ENCODE measurements at places on chromosomes 2 and 18.

GRCh38 chr2:231655894-231656293, 52.4 kb upstream of the PTMA start:
- DNase-seq, result no peak

DNA sequence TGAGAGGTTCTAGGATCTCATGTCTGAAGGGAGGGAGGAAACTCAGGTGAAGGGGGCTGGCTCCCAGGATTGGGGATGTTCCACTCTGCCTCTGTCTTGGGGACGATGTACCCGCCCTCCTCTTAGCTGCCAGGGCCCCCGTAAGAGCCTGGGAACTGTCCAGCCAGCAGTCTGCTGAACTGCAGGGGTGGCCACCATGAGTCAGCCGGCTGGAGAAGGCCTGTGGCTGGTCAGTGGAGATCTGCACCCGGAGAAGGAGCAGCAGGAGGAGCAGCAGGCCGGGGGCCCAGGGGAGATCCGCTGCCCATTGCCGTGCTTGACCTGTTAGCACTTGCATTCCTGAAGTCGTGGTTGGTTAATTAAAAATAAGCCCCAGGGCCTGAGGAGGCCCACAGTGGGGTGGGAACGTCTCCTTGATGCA, 180.3 kb downstream of the TFCP2L1 start:
- DNase-seq, result no peak

DNA sequence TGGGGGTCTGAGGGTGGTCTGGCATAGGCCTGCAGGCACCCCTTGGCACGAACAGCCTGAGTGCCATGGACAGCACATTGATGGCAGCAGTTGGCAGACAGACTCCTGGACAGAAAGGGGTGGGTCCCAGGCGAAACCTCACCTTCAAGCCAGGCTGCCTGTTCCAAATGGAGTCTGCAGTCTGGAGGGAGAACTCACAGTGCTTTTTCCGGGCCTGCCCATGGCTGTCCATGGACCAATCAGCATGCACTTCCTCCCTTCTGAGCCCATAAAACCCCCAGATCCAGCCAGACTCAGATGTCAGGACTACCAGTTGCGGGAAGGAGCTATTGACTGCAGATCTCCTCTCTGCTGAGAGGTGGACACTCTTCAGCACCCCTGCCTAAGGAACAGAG, 694.6 kb upstream of the ACVR2A start:
- no peak for DNase-seq

DNA sequence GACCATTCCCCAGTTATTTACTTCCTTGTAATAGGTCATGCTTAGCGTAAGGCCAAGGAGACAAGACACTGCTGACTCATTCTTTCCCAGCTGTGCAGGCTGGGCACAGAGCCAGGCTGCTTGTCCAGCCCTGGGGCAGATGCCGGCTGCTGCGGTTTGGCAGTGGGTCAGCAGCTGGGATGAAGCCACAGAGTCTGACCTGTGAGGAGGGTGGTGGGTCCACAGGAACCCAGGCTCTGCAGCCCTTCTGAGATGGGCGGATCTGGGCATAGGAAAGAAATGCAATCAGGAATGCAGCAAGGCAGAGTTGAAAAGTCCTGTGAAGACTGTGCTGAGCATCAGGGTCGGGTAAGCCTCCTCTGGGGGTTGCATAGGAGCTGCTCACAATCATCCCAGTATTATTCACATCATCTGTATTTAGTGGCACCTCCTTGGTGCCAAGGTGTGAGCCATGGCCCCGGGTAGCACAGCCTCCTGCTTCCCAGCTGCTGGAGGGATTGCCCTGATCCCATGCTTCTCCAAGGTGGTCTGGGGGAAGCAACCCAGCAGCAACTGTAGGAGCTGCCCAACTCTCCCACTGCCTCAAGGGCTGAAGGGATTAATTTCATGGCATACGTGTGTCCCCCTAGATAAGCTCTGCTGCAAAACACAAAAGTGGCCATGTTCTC, 139.0 kb downstream of the DDX1 start:
- DNase-seq, result no peak

DNA sequence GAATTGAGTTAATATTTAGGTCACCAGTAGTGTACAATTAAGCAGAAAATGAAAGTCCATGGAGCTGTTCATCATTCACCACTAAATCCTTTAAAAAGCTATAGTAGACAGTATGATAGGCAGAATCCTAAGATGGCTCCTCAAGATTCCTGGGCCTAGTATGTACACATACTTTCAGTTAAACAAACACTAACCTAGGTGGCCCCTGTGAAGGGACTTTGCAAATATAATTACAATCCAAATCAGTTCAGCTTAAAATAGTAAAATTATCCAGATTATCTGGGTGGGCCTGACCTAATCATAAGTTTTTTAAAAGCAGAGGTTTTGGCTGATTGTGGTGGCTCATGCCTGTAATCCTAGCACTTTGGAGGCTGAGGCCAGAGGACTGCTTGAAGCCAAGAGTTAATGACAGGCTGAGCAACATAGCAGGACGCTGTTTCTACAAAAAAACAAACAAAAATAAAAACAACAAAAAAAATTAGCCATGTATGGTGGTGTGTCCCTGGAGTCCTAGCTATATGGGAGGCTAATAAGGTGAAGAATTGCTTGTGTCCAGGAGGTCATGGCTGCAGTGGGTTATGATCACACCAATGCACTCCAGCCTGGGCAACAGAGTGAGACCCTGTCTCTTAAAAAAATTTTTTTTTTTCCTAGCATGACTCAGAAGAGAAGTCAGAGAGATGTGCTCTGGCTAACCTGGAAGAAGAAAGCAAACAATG, 13.9 kb downstream of the MEX3C start:
- DNase-seq, result no peak

DNA sequence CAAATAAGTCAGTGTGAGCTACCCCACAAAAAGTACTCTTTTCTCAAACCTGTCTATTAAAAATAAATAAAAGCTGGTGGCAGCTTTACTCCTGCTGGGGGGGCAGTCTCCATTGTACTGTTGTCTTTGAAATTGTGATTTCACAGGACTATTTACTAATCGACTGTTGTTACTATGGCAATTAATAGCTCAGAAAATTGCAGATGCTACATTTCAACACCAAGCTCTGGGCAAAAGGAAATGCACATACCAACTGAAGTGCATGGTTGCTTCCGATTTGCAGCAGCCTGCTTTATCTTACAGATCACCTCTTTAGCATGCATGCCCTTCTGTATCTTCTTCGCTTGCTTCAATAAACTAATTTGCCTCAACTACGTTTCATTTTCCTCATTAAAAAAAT, 117.6 kb upstream of the DAPL1 start:
- no peak for DNase-seq

GRCh38 chr2:199581935-199582360, 124.2 kb upstream of the SATB2 start:
- no peak for DNase-seq

DNA sequence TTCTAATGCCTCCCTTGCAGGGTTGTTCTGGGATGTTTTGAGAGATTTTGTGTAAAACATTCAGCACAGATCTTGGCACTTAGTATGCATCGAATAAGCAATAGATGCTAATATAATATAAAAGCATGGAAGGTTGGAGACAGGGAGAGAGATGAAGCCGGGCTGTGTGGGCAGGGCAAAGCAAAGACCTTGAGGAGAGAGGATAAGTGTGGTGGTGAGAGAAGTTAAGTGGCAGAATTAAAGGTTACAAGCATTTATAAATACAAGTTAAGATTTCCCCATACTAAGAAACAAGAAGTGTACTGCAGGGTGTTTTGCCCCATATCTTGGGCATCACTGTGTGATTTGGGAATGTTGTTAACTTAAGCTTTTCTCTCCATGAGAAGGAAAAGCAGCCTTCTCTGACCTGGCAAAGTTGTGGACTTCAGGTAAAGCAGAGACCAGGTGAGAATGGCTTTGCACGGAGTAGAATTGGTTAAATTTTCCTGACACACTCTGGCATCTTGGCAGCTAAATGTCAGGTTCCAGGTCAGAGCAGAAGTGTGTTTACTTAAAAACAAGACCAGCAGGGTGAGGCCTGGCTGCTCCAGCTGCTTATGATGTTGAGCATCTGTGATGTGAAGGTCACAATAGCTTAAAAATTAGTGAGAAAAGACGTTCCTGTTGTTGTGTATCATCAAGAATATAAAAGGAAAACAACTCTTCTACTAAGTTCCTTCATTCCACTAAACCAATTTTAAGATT, 288.5 kb upstream of the HNMT start:
- DNase-seq, result no peak

- DNase-seq, result no peak
These were observed 91.7 kb upstream of the TGIF1 start for GRCh38 chr18:3358310-3358709.

Data from stimulated activated naive CD8-positive, alpha-beta T cell treated with anti-CD3 and anti-CD28 coated beads, Interleukin-15, Interleukin-2, amounts not matched to agents 100 U/mL and 50 U/mL, for 24 hours (primary cell).